ENCODE measurements at places on chromosomes 4 and X.
A peak's percentile ranks its signal among the peaks of the same experiment; 100 is the strongest.

DNA sequence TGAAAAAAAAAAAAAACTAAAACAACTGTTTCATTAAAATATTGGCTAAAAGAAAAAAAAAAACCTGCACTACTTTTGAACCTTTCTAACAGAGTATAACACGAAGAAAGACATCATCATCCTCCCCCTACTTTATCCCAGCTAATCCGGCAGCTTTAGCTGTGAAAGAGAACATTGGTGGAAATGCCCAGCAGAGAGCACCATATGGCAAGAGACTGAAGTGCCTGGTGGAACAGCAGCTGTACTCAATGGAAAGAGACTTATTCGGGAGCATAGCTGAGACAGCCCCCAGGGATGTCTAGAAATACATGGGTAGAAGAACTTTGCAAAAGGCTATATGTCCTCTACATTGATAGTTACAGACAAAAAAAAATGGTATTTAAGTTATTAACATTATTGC, 30.3 kb downstream of the STPG2 start:
- peak; percentile 42 for DNase-seq

GRCh38 chrX:39195156-39195555, 393.9 kb downstream of the MID1IP1 start:
- DNase-seq = no peak

- no peak for DNase-seq
Observed at GRCh38 chr4:91345632-91346031, 958.1 kb upstream of the GRID2 start.

- DNase-seq = no peak
Observed at GRCh38 chrX:53442322-53442631, 8.1 kb upstream of the HSD17B10 start.

DNA sequence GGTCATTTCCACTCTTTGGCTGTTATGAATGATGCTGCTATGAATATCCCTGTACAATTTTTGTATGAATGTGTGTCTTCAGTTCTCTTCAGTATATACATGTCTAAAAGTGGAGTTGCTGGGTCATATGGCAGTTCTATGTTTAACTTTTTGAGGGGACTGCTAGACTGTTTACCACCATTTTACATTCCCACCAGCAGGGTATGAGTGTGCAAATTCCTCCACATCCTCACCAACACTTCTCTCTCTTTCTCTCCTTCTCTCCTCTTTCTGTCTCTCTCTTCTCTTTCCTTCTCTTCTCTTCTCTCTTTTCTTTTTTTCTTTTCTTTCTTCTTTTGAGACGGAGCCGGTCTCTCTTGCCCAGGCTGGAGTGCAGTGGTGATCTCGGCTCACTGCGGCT, 7.8 kb downstream of the WWC2 start:
- DNase-seq = no peak

- DNase-seq = no peak
Observed at GRCh38 chr4:185472103-185472542, 590 bp upstream of the CCDC110 start.

- no peak for DNase-seq
Observed at GRCh38 chr4:28388471-28388870, 1527.8 kb downstream of the STIM2 start.

GRCh38 chr4:53067125-53067802, 205.1 kb downstream of the RASL11B start:
- DNase-seq = no peak

GRCh38 chr4:169823685-169824084, 65.9 kb upstream of the HPF1 start:
- peak; percentile 77 for DNase-seq

DNA sequence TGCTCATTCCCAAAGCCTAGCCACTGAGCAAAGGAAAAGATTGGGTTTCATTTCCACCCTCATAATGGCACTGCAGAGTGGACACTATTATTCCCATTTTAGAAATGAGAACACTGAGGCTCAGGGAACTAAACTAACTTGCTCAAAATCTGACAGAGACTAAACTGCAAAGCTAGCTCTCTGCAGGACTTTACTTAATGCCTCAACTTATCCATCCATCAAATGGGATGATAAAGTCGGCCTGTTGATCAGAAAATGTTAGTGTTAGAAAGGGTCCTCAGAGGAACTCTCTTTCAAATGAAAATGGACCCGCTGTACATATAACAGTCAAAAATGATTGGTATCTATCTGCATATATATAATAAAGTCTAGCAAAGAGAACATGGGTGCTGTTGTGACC, 186.8 kb downstream of the QDPR start:
- no peak for DNase-seq

DNA sequence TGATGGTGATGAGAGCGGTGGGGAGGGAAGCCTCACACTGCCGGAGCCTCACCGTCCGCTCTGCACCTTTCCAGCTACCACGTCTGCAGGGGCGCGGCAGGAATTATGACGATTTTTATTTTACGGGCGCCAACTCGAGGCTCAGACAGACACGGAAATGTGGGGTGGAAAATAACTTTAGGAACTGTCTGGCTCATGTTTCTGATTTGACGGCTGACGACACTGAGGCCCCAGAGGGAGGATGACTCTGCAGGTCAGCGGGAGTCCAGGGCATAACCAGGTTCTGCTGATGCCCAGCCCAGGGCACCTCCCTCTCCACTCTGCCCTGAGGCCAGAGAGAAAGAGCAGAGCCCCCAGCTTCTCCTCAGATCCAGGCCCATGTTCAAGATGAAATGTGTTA, 43.9 kb downstream of the C4orf50 start:
- DNase-seq = no peak

GRCh38 chr4:172813359-172813923, 355.2 kb upstream of the GALNT7 start:
- DNase-seq = no peak

DNA sequence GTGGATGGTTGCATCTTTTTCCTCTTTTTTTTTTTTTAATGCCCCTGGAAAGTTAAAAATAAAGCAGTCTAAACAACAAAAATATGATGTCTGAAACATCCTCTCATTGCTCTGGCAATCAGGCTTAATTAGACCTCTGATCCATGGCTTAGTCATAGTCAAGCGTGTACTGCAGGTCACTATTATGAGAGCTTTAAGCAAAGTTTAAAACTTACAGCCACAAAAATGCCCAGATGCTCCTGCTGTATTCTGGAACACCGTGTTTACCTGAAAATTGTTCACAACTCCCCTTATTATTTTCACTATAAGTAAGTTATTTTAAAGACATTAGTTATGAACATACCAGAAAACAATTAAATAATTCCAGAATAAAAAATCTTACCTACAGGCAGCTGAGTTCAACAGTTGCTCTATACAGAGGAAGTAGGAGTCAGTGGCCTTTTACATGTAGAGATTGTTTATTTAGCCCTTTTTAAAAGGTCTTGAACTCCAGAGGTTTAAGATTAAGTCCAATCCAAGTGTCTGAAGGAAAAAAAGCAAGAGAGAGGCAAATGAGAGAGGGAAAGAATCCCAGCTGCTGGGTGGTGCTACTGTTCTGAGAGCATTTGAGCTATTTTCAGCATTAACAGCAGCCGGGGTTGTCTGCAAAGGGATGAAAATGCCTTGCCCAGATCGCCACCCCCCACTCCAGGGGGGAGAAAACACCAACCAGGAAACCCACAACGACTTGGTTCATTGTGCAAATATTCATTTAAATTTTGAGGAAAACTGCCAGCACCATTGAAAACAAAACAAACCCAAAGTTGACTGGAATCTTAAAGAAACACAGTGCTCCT, 36.9 kb downstream of the SORBS2 start:
- DNase-seq = peak; percentile 87

- no peak for DNase-seq
Observed at GRCh38 chr4:824461-825062, 1.4 kb downstream of the CPLX1 start.

DNA sequence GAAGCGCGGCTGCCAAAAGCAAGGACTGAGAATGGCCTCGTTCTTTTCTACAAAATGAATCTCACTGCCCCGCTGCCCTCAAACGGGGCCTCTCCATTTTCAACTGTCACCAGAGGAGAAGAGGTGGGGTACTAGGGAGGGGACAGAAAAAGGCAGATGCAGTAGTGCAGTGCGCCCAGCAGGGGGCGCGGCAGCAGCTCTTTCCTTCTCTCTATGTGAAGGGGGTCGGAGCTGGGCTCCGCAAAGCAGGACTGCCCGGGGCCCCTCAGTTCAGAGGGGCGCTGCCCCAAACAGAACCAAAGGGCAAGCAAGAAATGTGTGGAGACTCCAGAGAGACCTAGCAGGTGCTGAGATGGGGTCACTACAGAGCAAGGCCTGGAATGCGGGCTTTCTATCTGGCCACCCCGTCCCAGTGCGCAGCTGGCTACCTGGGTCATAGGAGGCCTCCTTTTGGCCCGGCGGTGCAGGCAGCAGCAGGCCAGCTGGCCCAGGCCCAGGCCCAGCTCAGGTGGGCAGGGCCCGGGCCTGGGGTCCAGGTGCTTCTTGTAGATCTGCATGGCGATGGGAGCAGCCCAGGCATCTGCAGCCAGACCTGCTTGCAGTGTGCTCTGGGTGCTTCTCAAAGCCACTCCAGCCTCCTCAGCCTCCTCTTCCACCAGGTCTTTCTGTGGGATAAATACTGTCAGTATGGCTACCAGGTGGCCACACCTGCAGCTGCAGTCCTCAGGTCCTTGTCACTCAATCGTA, 5.9 kb downstream of the IRAK1 start:
- peak; percentile 36 for DNase-seq

GRCh38 chr4:48074657-48075056, 58.1 kb downstream of the NIPAL1 start:
- no peak for DNase-seq

DNA sequence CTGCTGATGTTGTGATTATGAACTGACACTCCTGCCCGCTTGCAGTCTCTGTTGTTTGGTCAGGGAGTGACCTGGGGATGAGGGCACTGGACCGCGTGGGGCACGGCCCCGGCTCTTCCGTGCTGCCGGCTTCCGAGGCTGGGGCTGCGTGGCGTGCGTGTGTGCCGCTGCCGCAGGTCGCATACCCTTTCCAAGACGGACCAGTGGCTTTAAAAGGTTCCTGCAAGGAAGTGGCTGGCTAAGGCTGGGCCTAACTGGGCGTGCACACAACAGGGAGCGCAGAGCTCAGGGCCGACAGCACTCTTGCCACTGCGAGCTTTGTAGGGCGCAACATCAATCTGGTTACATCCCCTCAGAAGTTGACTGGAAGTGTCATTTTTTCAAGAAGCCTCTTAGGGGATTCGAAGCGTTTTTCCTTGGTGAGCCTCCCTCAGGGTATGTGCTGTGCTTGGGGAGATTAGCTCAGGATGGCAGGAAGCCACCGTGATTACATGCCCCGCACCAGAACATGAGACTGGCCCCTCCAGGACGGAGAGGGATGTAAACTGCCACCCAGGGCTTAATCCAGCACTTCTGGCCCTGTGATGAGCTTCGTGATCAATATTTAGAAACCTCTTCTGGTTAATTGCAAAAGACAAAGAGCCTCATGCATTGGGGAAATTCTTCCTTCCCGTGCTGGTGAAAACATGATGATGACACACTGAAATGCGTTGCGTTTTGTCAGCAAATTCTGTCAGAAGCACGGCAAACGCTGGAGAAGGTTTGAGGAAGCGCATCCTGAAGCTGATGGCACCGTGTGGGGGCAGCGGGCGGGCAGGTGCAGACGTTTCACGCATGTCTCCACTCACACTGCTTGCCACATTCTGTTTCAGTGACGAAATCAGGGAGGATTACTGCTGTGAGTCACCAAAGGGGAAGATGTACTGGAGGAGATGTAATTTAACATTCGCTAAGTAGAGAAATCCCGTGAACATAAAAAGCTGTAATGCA, 11.1 kb downstream of the MAEA start:
- DNase-seq = peak; percentile 72

DNA sequence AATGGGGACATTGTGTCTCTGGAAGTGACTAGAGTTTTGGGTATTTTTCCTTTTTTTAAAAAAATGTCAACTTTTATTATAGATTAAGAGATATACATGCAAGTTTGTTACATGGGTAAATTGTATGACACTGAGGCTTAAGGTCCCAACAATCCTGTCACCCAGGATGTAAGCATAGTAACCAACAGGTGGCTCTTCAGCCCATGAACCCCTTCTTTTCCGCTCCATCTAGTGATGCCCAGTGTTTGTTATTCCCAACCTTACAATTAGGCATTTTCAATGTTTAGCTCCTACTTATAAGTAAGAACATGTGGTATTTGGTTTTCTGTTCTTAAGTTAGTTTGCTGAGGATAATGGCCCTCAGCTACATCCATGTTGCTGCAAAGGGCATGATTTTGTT, 102.7 kb downstream of the GRID2 start:
- DNase-seq = no peak

DNA sequence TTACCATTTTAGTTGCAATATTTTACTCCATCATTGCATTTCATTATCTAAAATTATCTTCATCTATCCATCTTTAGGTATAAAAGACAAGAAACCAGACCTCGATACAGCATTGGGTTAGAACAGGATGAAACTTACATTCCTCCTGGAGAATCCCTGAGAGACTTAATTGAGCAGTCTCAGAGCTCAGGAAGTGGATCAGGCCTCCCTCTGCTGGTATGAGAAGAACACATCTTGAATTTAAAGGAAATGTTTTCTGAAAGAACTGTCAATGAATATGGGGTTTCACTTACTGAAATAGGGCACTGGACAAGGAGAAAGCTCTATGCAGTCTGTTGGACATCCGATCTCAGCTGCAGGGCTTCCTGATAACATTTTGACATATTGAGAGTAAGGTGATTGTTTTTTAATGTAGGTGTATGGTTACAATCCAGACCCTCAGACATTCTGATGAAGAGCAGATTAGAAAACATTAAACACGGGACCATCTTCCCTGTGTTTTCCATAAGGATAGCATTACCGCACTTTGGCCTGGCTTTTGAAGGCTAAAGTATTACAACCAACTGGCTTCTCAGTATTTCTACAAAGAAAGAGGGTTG, 367.2 kb downstream of the BMPR1B start:
- peak; percentile 84 for DNase-seq

DNA sequence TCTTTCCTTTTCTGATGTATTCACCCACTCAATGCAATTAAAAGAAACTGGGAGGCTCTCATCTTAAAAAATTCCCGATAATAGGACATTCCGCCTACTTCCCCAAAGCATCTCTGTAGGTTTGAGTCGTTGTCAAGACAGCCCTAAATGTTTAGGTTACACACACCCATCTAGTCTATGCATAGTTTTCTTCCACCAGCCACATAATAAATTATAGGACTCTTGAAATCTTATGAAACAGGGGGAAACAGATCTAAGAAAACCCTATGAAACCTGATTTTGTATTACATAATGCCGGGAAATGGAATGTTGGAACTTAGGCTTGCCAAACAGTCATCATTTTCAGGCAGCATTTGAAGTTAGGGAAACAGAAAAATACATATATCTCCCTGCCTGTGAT, 150.0 kb downstream of the PRKX start:
- no peak for DNase-seq

- DNase-seq = no peak
Observed at GRCh38 chr4:38111024-38111423, 150.8 kb downstream of the PTTG2 start.

DNA sequence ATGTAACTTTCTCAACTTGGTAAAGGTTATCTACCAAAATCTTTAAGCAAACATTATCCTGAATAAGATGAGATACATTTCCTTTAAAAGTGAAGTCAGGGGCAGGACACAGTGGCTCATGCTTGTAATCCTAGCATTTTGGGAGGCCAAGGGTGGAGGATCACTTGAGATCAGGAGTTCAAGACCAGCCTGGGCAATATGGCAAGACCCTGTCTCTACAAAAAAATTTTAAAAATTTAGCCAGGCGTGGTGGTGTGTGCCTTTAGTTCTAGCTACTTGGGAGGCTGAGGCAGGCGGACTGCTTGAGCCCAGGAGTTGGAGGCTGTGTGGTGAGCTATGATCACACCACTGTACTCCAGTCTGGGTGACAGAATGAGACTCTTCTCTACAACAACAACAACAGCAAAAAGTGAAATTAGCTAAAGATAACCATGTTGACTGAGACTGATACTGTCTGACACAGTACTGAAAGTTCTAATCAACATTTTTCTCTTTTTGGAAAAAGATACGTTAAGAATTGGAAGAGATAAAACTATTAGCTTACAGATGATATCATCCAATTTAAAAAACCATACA, 4.9 kb downstream of the DCAF16 start:
- DNase-seq = no peak
